ENCODE measurements at places on chromosomes 5 and 9.

GRCh38 chr5:35171991-35172390 is 58.3 kb downstream of the PRLR start:
- DNase-seq, result no peak

DNA sequence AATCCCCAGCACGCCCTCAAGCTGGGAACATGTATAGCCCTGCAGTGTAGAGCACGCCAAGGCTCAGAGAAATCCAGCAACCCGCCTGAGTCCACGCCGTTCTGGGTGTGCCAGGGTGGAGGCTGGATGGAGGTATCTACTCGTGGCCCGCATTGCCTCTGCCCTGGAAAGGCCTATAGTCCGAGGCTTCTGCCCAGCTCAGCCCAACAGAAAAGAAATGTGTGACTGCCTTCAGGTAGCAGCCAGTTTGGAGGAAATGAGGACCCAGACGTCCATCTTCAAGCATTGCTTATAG is 18.2 kb downstream of the S1PR3 start:
- no peak for DNase-seq

- DNase-seq, result no peak
Observed at GRCh38 chr5:115531787-115532367, 12.7 kb downstream of the FEM1C start.

DNA sequence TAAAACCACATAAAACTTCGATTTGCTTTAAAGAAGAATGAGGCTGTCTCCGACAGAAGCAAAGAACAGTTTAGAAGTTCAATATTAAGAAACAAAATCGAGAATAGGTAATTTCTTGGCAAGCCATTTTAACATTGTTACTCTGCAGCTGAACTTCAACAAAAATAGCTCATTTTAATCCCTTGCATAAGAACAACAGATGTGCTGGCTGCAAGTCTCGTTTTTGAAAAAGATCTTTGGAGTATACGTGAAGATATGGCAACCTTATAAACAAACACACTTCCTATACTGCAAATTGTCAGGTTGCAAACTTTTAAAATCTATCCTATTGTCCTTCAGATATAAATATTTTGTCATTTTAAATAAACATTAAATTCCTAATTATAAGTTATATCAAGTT is 71.5 kb downstream of the FBN2 start:
- DNase-seq, result no peak

DNA sequence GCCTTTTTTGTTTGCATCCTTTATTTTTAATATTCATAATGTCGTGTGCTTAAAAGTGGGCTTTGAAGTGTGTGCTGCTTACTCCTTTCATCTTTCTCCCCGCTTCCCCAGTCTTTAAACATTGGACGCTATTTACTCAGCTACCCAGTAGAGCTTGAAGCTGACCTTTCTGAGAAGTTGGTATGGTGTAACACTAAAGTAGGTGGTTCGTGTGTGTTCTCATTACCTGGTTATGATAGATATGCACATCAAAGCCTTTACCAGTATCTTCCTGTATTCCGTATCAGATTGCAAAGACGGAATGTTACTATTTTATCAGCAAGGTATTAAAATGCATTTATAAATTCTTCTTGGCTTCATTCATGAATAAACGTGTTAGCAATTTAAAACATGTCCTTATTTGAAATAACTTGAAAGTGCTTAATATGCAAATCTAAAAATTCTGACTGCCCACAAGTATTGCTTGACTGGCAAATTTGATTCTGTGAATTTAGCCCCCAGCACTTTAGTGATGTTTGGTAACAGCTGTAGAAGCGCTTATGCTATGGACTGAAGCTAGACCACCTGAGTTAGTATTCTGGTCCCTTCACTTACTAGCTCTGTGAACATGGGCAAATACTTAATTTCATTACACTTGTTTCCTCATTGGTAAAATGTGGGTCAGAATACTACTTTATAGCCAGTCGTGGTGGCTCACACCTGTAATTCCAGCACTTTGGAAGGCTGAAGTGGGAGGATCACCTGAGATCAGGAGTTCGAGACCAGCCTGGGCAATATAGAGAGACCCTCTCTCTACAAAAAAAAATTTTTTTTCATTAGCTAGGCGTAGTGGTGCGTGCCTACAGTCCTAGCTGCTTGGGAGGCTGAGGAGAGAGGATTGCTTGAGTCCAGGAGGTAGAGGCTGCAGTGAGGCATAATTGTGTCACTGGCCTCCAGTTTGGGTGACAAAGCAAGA is 1.7 kb downstream of the RRAGA start:
- DNase-seq, result no peak

DNA sequence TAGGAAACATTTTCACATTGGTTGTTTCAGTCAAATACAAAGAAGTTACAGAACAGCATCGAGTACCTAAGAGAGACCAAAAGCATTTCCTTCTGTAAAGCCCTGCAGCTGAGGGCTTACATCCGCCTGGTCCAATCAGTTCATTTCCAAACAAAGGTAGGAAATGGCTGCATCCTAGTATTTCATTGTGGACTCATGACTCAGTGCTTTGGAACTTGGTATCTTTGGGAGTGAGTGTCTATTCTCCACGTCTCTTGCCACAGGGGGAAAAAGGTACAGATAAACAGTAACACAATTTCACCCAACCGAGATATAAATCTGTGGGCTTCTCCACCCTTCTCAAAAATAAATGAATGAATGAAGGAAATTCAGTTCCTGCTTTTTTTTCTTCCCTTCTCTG is 75.4 kb downstream of the NFIB start:
- no peak for DNase-seq

DNA sequence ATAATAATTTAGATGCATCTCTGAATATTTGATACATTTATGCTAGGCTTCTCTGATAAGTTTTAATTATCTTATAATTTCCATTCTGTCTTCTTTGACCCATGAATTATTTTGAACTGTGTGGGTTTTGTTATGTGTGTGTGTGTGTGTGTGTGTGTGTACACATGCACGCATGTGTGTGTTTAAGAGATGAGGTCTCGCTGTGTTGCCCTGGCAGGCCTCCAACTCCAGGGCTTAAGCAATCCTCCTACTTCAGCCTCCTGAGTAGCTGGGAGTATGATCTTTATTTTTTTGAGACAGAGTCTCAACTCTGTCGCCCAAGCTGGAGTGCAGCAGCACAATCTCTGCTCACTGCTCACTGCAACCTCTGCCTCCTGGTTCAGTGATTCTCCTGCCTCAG is 75.4 kb downstream of the NDUFAF2 start:
- no peak for DNase-seq

DNA sequence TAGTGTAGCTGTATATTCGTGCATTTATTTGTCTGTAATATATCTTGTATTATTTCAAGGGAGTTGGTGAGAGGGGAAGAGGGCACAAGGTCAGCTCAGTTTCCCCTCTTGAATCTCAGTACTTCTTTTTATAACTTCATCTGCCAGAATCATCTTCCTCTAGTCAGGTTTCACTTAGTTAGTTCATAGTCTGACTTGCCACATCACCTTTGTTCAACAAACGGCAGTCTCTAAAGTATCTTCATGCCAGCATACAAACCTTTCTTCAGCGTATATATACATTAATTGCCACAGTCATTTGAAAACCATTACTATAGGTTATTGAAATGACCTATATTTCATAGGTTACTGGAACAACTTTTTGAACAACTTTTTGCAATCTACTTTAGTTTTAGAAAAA is 1.6 kb downstream of the ECM2 start:
- no peak for DNase-seq

Measured in activated CD8-positive, alpha-beta memory T cell treated with anti-CD3 and anti-CD28 coated beads for 4 hours (primary cell).